ENCODE measurements at places on chromosomes 4 and X. TPM values are rescaled to one million over a fixed set of nuclear protein-coding genes. Genes with fewer than 3 reads are reported as not detected.

SLC30A9 gene
- total RNA-seq, result 53.6 TPM

FRAS1 gene
- total RNA-seq, result 9.1 TPM

HMX1 gene
- total RNA-seq, result not detected

NBDY gene
- 12.1 TPM for total RNA-seq

PPP2R2C gene
- total RNA-seq, result not detected

OPRPN gene
- not detected for total RNA-seq

SLC6A14 gene
- total RNA-seq, result under 0.01 TPM

RADX gene
- 1.4 TPM for total RNA-seq

MSX1 gene
- 1.6 TPM for total RNA-seq

MTTP gene
- under 0.01 TPM for total RNA-seq

ARHGAP10 gene
- 12.9 TPM for total RNA-seq

UGT2B15 gene
- total RNA-seq, result not detected

Measured in epithelial cell of proximal tubule (primary cell).